Skeletal muscle tissue (tissue), 5 donors: ENCODE measurements at places on chromosomes 13 and 19. TPM values are rescaled to one million over a fixed set of nuclear protein-coding genes. Genes with fewer than 3 reads are reported as not detected.

The SIGLEC11 gene
- total RNA-seq: 1.6 TPM

The PRODH2 gene
- total RNA-seq: not detected

The RAP2A gene
- 27.1 TPM for total RNA-seq

The ADAMTSL5 gene
- 3.1 TPM for total RNA-seq

The PEG3 gene
- total RNA-seq: 126 TPM

The ZNF44 gene
- total RNA-seq: 13.6 TPM

The RFC3 gene
- total RNA-seq: 14.1 TPM

The F10 gene
- total RNA-seq: 33.9 TPM

The TYROBP gene
- 9.9 TPM for total RNA-seq

The PSG2 gene
- not detected for total RNA-seq

The WIZ gene
- 3.7 TPM for total RNA-seq

The IGFL3 gene
- not detected for total RNA-seq

The FOSB gene
- total RNA-seq: 42.8 TPM

The PPM1N gene
- total RNA-seq: 0.52 TPM

The ZNF708 gene
- total RNA-seq: 7.3 TPM

The NUMBL gene
- 9.4 TPM for total RNA-seq

The KIR2DL4 gene
- total RNA-seq: not detected

The BRD4 gene
- total RNA-seq: 9.4 TPM

The OVOL3 gene
- total RNA-seq: not detected

The RDH13 gene
- total RNA-seq: 12.5 TPM

The C19orf85 gene
- total RNA-seq: not detected

The HPN gene
- total RNA-seq: 0.52 TPM

The FRY gene
- total RNA-seq: 59.0 TPM

The CYP4F12 gene
- 1.0 TPM for total RNA-seq

The GJB6 gene
- total RNA-seq: not detected

The ZNF701 gene
- 20.9 TPM for total RNA-seq

The AMER2 gene
- not detected for total RNA-seq

The CAPN12 gene
- total RNA-seq: 0.52 TPM
